T-helper 1 cell (primary cell): ENCODE measurements at places on chromosomes 4 and X.

GRCh38 chrX:53223955-53224859 lies 800 bp downstream of the KDM5C start:
- peak; percentile 40 for DNase-seq

DNA sequence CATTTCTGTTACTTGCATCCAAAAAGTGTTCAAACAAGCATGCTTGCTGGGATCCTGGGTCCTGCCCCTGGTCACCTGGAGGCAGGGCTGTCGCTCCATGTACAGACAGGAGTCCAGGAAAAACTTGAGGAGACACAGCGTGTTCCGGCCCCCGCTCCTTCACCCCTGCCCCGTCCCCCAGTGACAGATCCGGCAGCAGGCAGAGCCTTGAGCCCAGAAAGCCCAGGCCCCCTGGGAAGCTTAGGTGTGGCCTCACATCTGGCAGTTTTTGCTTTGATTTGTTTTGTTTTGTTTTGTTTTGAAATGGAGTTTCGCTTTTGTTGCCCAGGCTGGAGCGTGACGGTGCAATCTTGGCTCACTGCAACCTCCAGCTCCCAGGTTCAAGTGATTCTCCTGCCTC lies 67.0 kb downstream of the TRMT44 start:
- DNase-seq, result no peak

GRCh38 chr4:69523385-69524132 lies 27.9 kb upstream of the UGT2B4 start:
- DNase-seq, result no peak

- no peak for DNase-seq
These were observed 28.5 kb downstream of the TBCK start for GRCh38 chr4:106287353-106287969.

DNA sequence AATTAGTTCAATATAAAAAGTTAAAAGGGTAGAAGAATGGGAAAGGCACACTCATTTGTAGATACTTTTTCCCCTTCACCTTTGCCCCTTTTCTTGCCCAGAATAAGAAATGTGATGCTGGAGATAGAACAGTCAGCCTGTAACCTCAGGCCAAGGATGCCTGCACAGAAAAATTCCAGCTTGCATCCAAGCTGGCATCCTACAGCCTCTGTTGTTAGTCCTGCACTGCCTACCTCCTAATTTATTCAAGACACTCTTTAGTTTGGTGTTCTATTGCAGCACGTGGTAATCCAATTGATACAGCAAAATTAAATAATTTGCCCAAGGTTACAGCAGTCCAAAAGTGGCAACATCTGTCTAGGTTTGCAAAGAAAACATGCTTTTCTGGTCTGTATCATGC lies 9.7 kb upstream of the USO1 start:
- no peak for DNase-seq

DNA sequence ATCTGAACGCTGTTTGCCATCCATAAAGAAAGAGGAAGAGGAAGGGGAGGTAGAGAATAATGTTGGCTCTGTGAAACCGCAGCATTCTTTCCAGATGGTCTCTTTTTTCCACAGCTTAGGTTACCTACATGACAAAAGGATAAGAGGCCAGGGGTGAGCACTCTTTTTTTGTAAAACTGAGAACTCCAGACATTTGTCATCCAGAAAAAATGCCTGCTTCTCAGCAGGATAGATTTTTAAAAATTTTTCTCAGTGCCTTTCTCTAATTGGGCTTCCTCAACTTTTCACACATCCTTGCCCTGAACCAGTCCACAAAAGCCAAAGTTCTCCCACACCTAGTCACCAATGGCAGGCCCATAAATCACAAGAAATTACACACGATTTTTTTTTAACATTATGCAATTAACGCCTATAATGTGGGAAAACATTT lies 158.1 kb upstream of the TENM3 start:
- no peak for DNase-seq

DNA sequence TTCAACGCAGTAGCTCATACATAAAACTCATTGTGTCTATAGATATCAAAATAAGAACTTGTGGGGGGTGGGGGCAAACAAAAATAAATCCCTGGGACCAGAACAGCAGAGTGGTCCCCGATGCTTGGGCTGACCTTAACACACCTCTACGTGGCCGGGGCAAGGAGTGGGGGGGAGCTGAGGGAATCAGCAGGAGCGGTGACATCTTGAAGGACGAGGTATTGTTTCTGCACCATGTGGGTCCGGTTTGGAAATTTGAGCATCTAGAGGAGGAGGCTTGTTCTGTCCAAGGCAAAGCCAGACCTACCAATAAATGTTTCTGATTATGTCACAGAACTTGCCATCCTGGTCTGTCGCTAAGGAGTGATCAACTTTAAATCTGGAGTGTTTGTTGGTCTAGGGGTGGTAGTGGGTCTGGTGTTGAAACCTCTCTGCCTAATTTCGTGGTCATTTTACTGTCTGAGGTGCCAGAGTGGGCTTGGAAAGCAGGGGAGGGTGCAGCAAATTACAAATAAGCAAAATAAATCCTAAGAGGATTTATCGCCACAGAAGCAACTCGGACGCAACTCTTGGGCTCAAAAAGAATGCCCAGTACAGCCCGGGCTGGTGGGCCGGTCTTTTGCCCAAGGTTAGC lies 774 bp upstream of the RAPGEF2 start:
- no peak for DNase-seq

- DNase-seq, result no peak
These were observed 225.4 kb upstream of the GLRA2 start for GRCh38 chrX:14303891-14304290.

DNA sequence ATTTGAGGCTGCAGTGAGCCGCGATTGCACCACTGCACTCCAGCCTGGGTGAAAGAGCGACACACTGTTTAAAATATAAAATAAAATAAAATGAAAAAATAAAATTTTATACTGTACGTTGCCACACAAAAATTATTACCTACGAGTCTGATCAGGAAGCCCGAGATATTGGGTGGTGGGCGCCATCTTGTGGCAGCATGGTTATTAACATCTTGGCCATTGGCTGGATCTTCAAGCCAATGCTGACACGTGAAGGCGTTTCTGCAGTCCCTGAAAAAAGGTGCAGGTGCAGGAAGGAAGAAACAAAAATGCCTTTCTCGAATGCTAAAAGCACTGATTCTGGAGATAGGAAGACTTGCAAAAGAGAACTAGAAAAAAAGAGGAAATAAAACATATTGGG lies 4.9 kb upstream of the TLR8 start:
- peak; percentile 24 for DNase-seq

DNA sequence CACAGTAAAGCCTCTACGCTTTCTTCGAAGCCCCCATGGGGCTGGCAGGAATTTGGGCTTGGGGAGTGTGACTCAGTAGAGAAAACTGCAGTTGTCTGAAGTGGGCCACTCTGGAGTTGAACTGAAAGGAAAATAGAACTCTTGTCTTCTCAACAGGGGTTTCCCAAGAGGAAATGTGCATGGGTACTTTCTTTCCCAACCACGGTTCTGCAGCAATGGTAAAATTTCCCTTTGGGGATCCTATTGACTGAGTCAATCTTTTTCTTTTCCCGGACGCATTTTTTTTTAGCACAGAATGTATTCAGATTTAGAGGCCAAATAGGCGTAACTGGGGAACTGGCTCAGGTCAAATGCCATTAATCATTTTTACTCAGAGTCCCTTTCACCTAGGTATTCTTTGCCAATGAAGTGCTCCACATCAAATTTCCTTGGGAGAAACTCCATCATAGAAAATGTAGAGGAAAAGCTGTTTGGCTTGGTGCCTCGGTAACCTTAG lies 269.3 kb downstream of the STIM2 start:
- no peak for DNase-seq

DNA sequence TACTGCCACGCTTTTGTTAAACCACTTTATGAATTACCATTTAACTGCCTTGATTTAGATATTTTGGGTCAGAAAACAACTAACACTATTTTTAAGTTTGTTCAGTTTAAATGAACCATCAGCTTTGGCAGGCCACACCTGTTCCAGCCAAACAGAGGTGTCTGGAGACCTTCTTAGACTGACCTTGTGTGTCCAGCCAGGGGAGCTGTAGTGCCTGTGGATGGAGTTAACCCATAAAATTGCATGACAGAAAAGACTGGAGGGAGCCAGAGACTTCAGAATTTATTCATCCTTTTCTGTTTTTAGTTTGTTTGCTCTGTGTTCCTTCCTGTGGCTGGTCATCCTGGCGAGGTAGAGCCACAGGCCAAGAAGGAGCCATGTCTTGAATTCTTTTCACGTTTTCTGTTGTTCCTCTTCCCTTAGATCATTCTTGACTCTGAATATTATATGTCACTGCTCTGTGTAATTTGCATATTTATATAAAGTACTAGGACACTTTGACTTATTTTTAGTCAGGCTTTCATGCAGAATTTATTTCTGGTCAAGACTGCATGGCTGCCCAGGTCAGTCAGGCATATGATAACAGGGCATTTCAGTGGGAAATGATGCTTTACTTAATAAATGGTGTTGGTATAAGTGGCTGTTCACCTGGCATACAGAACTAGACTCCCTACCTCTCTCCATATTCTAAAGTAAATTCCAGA lies 26.7 kb downstream of the HERC3 start:
- DNase-seq, result no peak

DNA sequence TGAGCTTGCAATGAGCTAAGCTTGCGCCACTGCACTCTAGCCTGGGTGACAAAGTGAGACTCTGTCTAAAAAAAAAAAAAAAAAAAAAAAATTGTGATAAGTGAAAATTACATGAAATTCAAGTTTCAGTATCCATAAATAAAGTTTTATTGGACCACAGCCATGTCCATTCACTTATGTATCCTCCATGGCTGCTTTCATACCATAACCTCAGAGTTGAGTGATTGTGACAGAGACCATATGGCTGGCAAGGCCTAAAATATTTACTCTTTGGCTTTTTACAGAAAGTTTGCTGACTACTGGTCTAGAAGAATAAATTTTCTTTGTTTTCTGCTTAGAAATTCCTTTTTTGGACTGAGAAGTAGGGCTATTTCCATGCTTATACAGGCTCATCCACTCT lies 11.8 kb upstream of the SHISA3 start:
- DNase-seq, result no peak

DNA sequence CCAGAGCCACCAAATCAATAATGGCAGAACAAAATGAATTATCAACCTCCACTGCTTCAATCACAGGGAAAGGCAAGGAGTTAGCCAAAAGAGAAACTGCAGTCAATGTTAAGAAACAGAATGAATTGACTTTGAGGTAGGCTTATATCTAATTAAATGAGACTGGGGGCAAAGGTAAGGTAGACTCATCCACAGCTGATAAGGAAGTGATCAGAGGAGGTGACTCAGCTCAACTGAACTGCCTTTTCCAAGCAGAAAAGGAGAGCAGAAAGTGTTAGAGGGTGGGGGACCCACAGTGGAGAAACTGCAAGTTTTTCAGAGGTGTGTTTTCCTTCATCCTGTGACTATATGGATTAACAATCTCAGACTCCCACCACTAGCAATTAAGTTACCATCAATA lies 345.8 kb upstream of the PPARGC1A start:
- no peak for DNase-seq

DNA sequence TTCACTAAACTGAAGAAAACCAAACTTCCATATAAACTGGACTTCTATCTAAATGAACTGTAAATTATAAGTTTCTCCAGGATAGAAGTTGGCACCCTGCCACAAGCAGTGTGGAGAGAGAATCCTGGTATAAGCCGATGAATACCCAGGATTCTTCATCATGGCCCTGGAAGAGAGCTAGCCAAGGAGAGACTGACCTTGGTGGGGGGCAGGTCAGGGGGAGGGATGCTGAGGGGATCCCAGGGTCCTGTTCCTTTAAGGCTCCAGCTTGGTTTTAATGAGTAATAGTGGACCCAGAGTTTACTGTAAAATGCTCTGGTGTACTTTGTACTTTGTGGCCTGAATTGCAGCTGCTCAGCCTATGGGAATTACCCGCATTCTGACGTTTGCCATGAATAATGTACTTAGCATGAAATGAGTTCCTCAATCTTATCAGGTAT lies 16.9 kb downstream of the RASSF6 start:
- no peak for DNase-seq

- DNase-seq, result no peak
These were observed 16.7 kb downstream of the PAGE4 start for GRCh38 chrX:49845701-49846403.

- DNase-seq, result no peak
These were observed 33.8 kb upstream of the FGFBP2 start for GRCh38 chr4:15996773-15997172.

- DNase-seq, result no peak
These were observed 12.5 kb downstream of the HPF1 start for GRCh38 chr4:169745291-169745690.

DNA sequence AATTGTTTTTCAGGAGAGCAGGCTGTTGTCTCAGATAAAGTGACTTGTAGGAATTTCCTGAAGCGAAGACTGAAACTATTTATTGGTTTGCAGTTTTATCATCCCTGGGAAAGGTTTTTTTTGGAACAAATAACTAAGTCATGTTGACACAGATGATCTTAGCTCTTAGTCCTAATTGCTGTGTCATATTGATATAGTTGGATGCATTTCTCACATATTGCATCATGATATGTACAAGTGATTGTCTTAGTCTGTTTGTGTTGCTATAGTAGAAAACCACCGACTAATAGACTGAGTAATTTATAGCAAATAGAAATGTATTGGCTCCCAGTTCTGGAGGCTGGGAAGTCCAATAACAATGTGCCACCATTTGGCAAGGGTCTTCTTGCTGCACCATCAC lies 397.5 kb upstream of the PPP1R2C start:
- DNase-seq, result no peak

GRCh38 chr4:56828784-56829535 lies 7.5 kb upstream of the SPINK2 start:
- DNase-seq, result no peak

GRCh38 chr4:161906836-161907589 lies 256.8 kb downstream of the FSTL5 start:
- no peak for DNase-seq

- no peak for DNase-seq
These were observed 51.1 kb downstream of the RAI2 start for GRCh38 chrX:17809984-17810383.

- no peak for DNase-seq
These were observed 779.3 kb downstream of the ARAP2 start for GRCh38 chr4:35464964-35465528.

GRCh38 chrX:7109838-7110793 lies 37.4 kb upstream of the STS start:
- DNase-seq, result no peak

DNA sequence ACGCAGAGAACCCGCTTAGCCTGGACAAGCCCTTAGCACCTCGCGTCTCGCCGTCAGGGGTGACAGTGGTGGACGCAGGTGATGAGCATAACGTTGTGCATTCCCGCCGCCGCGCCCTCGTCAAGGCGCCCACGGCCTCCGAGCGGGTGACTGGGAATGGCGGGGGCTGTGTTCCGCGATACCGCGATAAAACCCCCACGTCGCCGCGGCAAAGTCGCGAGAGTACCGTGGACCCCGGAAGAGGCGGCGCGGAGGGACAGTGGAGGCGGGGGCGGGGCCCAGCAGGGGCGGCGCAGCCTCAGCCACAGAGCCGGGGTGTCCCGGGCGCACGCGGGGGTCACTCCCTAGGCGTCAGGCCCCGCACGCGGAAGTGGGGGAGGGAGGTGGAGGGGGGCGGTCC lies 53.8 kb downstream of the ZFYVE28 start:
- DNase-seq, result peak; percentile 34
